ENCODE measurements at places on chromosomes 4 and X.

- DNase-seq: no peak
These were observed 1030.9 kb downstream of the FSTL5 start for GRCh38 chr4:161132715-161133425.

- no peak for DNase-seq
These were observed 10.1 kb upstream of the RASL11B start for GRCh38 chr4:52852041-52852440.

DNA sequence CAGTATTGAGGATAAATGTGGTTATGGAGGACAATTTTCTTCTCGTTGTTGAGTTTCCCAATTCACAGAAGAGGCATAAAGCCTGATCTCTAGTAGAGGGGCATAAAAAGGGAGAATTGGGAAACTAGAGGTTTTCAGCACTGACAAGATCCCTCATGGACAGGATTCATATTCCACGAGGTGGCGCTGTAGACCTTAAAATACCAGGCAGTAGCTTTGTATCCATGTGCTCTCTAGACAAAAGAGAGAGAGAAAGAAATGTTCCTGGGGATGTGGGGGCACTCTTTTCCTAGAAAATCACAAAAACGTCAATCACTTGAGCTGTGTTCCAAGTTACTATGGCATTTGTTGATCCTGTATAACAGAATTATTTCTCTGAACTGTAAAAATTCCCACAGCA, 128.3 kb downstream of the MAGEE1 start:
- DNase-seq: no peak

- DNase-seq: no peak
These were observed 781.4 kb upstream of the INTU start for GRCh38 chr4:126851391-126851790.

- DNase-seq: no peak
These were observed 329.6 kb upstream of the CLNK start for GRCh38 chr4:11014199-11014598.

GRCh38 chr4:93237521-93237920, 591.0 kb upstream of the ATOH1 start:
- no peak for DNase-seq

GRCh38 chr4:90786602-90787001, 659.4 kb downstream of the CCSER1 start:
- DNase-seq: no peak

DNA sequence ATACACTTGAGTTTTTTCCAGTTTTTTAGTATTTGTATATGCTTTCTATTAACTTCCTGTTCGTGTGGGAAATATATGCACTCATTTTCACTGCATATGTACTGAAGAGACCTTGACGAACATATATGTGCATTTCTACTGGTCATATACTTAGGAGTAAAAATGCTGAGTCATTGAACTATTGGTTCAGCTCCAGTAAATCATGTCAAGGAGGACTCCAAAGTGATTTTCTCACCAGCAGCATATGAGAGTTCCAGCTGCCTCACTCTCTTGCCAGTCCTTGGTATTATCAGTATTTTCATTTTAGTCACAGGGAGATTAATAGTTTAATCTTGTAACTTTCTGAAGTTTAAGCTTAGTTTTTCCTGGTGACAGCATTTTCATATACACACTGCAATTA, 2750.2 kb downstream of the ARAP2 start:
- no peak for DNase-seq

DNA sequence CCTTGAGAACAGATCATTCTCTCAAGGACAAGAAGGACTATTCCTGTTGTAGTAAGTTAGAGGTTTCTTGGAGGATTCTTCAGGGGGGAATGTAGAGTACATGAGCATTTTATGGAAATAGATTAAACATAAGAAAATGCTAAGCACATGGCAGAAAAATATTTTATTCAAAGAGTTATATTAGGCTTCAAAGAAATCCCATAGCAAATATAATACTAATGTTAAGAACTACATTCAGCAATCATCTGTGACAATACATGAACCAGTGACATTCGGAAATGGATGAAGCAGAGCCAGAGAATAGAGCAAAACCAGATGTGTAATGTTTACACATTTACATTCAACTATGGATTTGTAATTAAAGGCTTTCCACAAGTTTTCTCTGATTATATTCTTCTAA, 288.6 kb downstream of the NAF1 start:
- no peak for DNase-seq

DNA sequence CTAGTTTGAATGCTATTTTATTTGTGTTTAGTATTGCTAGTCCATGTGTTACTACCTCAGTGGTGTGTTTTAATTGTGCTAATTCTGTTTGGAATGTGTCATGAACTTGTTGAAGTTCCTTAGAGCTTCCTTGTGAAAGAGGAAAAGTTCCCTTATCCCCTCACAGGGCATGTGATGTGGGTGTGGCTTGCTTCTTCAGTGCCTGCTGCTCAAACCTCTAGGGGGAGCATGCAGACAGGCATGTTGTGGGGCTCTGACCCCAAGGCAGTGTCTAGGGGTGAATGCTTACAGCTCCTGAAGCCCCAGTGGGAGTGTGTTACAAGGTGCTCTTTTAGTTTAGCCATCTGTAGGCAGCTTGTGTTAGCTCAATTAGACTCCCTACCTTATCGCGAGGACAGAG, 86.5 kb downstream of the MAGED4 start:
- DNase-seq: no peak

GRCh38 chr4:107292979-107293378, 256.9 kb upstream of the DKK2 start:
- DNase-seq: no peak

- no peak for DNase-seq
These were observed 307.3 kb downstream of the RAPGEF2 start for GRCh38 chr4:159410076-159410777.

DNA sequence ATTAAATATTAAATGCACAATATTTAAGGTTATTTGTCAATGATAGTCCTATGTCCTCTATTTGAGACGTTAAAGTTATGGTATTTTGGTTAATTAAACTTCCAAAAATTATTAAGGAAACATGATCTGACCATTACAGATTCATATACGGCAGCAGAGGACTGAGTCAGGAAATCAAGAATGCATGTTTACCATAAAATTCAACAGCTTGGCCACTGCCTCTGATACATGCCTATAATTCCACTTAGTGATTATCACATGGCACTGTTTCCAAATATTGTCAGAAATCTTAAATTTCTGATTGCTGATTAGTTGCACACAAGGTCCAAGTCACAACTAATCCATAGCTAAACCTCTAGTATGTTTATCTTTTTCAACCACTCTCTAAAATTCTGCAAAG, 232.2 kb upstream of the UGT8 start:
- no peak for DNase-seq

DNA sequence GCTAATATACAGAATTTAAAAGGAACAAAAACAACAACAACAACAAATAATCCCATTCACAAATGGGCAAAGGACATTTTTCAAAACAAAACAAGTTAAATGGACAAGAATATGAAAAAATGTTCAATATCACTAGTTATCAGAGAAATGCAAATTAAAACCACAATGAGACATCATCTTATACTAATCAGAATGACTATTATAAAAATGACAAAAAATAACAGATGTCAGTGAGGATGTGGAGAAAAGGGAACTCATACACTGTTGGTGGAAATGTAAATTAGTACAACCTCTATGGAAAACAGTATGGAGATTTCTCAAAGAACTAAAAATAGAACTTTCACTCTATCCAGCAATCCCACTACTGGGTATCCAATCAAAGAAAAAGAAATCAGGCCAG, 92.6 kb downstream of the KIT start:
- no peak for DNase-seq

DNA sequence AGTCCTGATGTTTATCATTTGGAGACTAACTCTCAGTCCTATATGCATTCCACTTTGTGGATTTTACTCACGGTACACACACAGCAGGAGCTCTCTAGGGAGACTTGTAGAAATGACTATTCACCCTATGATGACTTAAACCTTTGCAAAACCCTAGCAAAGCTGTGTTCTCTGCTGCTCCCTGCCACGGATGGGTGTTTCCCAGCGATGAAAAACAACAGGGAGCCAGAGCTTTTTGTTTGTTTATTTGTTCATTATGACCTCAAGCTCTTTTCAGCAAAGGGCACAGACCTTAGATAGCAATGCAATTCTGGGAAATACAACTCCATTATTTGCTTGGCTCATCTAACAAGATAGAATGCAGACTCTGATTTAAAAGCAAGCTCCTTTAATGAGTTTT, 156.6 kb downstream of the GRIA3 start:
- DNase-seq: no peak

DNA sequence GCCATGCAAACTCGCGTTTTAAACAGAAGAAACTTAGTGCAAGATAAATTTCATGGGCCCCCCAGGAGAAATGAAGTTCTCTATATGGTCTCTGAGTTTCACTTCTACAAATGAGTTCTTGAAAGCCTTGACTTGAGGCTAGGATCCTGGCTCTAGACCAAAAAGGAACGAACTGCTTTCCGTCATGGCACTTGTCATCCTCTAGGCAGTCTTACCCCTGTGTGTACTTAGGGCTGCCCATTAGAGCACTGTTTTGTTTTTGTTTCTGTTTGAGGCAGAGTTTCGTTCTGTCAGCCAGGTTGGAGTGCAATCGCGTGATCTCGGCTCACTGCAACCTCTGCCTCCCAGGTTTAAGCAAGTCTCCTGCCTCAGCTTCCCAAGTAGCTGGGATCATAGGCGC, 29.0 kb downstream of the RNF4 start:
- DNase-seq: no peak

- DNase-seq: no peak
These were observed 78.7 kb downstream of the RBM47 start for GRCh38 chr4:40550948-40551462.

DNA sequence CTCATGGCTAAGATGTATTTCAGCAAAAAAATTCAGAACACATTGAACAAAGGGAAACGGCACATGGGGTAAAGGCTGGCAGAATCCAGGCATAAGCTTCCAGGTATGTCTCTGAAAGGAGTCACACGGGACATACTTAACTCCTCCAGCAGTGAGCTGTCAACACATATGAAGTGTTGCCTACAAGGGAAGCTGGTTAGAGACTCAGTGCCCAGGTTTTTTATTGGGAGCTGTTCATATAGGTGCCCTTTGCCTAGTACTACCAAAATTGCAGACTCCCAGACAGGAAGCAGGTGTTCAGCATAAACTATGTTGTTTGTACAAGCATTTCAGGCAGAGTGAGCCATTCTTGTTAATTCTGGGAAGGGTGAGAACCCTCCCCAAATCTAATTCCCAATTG, 77.4 kb upstream of the PUDP start:
- no peak for DNase-seq

- no peak for DNase-seq
These were observed 286.9 kb upstream of the FGF16 start for GRCh38 chrX:77160301-77160700.

DNA sequence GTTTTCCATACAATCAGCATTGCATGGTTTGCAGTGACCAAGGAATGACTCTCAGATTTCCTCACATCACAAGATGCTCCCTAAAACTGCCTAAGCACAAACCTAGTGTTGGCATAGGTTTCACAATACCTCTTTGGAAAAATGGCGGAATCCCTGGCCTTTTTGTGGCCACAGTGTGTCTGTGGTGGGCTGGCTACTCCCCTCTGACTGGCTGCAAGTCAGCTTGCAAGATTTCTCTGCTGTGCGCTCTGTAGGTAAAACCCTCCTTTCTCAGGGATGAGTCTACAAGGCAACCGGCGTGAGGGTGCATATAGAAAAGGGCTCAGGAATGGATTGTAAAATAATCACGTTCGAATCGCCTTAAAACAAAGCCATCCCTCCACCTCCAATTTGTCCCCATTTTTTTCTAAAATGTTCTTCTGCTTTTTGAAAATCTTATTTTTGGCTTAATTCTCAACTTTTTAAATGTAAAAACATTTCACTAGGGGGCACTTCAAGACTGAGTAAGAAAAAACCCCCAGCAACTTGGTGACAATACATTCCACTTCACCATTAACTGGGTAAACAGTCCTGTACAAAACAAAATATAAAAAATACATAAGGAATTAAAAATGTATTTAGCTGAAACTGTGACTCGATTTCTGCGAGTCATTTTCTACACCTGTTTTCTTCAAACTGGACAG, 235.6 kb downstream of the STIM2 start:
- no peak for DNase-seq

- DNase-seq: no peak
These were observed 106.2 kb upstream of the MAML3 start for GRCh38 chr4:140260227-140260626.

DNA sequence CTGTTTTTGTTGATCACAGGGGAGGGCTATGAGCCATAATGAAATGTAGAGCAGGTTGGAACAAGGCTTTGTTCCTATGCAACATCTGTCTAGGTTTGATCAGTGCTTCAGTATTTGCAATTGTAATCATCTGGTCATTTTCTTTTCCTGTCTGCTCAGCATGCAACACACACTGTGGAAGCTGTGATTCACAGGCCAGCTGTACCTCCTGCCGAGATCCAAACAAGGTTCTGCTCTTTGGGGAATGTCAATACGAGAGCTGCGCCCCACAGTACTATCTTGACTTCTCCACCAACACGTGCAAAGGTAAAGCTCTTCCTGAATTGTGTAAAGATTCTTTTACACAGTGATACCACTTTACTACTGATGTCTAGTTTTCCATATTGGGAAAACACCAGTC, 181.9 kb upstream of the ANXA3 start:
- DNase-seq: no peak

DNA sequence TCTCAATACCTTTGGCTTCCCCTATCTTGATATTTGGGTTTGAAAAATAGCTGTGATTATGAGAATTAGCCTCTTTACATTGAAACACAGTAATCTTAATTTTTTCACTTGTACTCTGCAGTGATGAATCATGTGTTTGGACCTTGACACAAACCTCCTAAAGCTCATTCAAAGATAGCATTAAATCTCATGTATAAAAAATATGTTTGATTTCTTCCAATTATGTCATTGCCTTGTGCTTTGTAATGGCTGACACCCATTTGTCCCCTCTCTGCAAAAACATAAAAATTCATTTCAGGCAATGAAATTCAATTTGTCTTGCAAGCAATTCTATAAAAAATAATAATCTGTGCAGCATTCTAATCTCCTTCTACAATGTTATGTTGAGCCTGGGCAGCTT, 422.4 kb upstream of the BOD1L1 start:
- no peak for DNase-seq

DNA sequence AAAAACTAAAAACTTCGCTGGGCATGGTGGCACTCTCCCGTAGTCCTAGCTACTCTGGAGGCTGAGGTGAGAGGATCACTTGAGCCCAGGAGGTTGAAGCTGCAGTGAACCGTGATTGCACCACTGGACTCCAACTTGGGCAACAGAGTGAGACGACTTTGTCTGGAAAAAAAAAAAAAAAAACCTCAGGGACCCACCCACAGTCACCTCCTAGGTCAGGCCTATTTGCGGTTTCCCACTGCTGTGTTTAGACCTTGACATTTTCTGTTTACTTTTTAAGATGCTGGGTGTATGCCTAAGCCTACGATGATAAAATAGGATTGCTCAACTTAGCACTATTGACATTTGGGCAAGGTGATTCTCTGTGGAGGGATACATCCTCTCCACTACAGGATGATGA, 197.4 kb upstream of the TBL1X start:
- no peak for DNase-seq

DNA sequence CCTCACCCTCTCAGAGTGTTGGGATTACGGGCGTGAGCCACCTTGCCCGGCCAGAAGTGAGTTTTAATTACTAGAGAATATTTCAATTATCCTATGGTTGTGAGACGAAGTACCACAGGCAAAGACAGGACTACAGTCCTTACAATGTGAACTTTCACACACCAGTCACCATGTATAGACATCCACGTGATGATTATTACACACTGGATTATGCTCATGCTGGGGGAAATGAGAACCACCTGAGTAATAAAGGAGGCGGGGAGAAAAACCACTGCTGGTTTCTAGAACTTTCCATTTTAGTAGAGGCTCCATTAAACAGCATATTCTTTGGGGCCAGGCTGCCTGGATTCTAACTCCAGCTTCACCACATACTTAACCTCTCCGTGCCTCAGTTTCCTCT, 42.5 kb upstream of the TLR2 start:
- DNase-seq: no peak

All from stimulated activated CD8-positive, alpha-beta memory T cell treated with anti-CD3 and anti-CD28 coated beads, Interleukin-4, amount 100 ng/mL, for 1 hour (primary cell).